ENCODE measurements at places on chromosomes 12 and 14.
A peak's percentile ranks its signal among the peaks of the same experiment; 100 is the strongest.

GRCh38 chr14:22886500-22887259 is 3.7 kb downstream of the REM2 start:
- DNase-seq = peak; percentile 73

DNA sequence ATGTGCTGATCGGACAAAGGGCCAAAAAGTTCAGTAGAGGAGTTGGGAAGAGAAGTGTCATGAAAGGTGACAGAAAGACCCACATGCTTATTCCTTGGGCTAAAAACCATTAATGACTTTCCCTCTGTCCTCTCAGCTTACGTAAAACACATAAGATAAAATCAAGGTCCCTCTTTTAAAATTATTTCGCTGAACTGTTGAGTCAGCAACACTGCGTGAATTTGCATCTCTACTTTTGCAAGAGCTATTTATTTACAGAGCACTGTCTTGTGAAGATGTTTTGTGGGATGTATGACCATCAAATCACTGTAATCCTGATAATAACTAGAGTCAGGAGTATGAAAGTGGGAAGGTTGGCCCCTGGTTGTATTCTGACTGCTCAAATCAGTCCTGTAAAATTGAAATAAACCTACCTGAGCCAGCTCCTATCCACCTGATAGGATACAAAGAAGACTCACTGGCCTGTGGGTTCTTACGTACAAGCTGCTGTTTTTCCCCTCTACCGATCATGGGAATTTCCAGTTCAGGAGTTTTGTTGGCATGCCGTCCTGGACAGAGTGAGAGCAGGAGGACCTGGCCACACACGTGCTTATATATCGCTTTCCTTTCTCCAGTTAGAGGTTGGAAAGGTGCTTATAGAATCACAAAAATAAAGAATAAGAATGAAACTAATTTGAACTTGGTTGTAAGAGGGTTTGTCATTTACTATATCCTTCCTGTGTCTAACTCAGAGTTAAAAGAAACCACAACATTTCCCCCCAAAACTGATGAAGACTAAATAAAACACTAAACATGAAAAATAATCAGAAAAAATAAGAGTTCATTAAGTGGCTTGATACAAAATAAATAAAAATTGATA is 42.9 kb downstream of the IFNG-AS1 start:
- no peak for DNase-seq

GRCh38 chr14:93160353-93160801 is 24.3 kb downstream of the MOAP1 start:
- peak; percentile 62 for DNase-seq

DNA sequence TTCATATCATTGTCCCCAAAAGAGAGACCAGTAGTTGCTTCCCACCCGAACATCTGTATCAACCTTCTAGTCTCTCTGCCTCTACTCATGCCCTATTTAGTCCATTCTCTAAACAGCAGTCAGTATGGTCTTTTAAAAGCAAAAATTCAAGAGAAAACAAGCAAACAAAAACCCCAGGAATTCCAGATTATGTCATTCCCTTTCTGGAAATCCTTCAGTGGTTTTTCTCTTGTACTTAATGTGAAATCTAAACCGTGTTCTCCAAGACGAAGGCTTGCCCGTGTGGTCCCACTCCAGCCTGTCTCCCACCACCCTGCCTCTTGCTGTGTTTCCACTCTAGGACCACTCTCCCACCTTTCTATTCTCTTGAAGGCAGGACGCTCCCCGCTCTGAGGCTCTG is 90.8 kb downstream of the TMEM30B start:
- no peak for DNase-seq

DNA sequence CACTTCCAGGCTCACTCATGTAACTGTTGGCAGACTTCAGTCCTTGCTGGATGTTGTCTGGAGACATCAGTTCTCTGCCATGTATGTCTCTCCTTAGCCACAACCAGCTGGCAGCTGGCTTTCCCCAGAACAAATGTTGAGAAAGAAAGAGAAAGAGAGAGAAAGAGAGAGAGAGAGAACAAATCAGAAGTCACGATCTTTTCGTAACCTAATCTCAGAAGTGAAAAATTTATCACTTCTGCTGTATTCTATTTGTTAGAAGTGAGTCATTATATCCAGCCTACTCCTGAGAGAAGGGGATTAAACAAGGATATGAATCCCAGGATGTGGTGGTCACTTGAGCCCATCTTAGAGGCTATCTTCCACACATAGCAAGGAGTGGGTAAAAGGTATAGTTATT is 101.2 kb downstream of the BTG1 start:
- DNase-seq = no peak

GRCh38 chr12:14326699-14327098 is 38.8 kb upstream of the ATF7IP start:
- no peak for DNase-seq

DNA sequence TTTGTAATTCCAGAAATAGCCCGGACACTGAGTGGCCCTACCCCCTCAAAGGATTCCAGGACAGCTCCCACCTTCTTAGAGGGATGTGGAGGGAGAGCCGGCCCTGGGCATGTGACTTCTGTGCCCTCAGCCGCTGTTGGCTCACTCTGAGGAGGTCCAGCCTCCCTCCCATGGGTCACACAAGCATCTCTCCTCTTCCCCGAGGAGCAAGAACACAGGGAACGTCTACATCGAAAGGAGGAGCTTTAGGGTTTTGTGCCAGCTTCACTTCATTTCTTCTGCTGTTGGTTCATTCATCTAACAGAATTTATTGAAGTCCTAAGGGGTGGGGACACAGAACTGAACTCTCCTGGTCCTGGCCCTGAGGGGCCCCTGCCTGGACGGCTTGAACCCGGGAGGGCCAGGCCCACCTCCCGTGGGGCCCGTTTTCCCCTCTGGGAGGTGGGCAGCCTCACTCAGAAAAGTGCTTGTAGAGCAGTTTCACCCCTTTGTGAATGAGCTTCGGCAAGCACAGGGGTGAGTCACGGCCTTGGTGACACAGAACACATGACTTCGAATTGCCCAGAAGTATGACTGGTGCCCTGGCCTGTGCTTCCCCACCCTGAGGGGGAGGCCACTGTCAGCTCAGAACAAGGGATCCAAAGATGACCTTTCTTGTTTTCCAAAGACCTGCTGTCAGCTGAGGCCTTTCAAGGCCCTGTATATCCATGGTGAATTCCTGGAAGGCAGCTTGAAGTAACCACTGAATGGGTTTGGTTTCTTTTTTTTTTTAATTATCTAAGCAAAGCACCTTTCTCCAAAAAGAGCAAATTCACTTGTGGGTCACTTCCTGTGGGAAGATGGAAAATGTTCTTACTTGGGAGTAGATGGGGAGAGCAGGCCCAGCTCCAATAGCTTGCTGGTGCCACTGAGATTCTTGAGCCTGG is 39.2 kb downstream of the NFKBIA start:
- peak; percentile 75 for DNase-seq

GRCh38 chr12:77894556-77894955 is 63.9 kb downstream of the NAV3 start:
- no peak for DNase-seq

DNA sequence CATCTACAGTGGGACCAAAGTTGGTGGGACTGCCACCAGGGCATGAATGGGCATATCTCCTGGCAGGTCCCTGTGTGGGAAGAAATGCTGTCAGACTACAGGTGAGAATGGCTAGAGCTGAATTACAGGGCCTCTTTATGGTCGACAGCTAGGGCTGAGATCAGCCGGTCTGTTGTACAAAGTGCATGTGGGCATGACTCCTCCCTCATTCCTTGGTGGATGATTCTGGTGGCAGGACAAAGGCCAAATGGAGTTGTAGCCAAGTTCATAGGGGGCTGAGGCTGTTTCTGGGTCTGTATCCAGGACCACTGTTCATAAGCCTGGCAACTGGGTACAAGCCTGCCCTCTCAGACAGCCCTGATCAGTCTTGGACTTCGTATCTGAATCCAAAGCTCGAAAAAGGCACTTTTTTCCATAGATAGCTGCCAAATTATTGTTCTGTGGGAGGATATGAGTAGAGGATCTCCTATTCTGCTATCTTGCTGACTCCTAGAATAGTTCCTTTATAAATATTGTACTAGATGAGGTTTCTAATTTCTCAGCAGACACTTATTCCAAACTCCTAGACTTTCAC is 460.8 kb downstream of the TMEM117 start:
- no peak for DNase-seq

GRCh38 chr12:75890141-75890540 is 141.4 kb downstream of the PHLDA1 start:
- no peak for DNase-seq

- DNase-seq = peak; percentile 60
Observed at GRCh38 chr12:92078167-92079053, 67.2 kb downstream of the BTG1 start.

- DNase-seq = no peak
Observed at GRCh38 chr12:116620492-116621191, 61.5 kb downstream of the MAP1LC3B2 start.

DNA sequence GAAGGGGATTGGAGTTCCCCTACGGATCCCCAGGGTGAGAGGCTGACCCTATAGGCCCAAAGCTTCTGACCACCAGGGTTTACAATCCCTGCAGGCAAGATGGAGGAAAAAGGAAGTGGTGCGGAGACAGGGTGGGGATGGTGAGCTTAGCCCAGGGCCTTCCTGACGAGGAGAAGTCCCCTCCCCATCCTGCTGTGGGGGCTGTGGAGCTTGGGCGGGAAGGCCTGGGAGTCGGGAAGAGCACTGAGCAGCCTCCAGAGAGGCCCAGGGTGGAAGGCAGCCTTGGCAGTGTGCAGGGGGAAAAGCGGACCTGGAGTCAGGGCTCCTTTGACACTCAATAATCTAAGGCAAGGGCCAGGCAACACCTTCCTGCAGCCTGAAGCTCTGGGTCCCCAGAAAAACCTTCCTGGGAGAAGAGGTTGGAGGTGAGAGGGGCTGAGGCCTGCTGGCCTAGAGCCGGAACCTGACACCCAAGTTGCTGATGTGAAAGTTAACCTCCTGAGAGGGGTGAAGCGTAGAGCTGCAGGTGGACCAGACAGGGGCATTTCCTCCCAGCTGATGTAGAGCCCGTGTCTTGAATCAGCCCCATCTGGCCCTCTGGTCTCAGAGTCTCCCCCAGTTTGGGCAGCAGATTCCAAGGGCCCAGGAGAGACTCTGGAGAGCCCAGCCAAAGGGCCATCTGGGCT is 6.0 kb downstream of the HDAC7 start:
- peak; percentile 58 for DNase-seq

DNA sequence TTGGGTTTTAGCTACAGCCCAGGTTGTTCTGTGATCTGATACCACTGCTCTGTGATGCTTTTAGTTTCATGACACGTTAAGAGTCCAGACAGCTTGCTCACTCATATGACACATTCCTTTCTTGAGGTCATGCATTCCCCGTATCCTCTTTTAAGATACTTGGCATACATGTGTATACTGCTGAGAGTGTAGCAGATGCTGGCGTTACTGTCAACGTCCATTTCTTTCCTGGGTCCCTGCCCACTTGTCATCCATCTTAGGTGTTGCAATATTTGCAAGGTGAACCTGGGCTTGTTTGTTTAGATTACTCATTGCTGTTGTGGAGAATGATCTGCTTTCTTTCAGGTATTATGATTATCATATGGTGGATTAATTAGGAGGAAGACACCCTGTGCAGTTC is 9.1 kb upstream of the EMP1 start:
- peak; percentile 65 for DNase-seq

DNA sequence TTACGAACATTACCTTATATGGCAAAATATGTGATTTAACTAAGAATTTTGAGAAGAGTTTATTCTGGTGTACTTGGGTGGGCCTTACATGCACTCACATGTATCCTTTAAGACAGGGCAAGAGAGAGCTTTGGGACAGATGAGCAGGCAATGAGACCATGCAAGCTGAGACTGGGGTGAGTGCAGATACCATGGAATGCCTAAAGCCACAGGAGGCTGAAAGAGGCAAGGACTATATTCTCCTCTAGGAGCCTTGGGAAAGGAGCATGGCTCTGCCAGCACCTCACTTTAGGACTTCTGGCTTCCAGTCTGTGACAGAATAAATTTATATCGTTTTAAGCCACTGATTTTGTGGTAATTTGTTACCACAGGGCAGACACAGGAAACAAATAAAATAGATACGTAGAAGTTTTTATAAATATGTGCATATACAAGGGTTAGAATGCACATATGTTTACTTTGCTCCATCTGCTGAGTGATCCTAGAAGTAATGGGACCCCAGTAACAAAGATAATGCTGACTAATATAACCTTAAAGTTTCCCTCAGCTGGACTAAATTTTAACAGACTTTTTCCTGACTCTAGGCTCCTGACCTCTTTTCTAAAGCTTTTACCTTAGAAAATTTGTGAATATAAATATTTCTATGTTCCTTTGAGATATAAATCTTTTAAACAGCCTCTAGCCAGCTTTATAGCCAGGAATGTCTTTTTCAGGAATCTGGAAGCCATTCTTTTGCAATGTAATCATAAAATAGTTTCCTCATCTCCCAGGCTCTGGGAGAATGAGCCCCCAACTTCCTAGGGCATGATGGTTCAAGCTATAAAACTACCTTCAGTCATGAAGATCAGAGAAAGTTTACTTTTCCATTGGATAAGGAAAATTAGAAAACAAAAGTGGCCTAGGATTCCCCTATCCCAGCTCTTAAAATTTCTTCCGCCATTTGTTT is 216.8 kb downstream of the PPFIA2 start:
- DNase-seq = no peak

Data from A549 (cell line).